ENCODE measurements at places on chromosomes 12 and 14.

DNA sequence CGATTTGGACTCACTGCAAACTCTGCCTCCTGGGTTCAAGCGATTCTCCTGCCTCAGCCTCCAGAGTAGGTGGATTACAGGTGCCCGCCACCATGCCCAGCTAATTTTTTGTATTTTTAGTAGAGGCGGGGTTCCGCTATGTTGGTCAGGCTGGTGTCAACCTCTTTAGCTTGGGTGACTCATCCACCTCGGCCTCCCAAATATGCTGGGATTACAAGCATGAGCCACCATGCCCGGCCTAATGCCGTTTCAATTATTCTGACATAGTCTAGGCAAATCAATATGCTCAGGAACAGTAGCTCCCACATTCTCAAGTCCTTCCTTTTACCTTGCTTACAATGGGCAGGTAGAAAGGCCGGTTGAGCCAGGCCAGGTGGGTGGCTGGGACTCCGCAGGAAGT is 82.0 kb upstream of the EEA1 start:
- no peak for DNase-seq

DNA sequence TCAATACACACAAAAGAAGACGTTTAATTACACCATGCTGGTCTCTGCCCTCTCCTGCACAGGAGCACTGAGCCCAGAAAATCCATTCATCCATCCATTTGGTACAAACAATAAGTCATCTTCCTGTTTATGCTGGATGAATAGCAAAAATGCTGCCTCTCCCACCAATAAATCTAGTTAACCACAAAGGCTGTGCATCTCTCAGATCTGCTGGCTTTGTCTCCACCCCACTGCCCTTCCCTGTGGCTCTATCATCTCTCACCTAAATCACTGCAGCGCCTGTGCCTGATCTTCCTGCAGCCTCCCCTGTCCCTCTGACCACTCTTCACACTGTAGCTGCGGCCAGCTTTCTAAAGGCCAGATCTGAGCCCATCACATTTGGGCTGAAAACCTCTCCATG is 72.9 kb upstream of the DDX11 start:
- no peak for DNase-seq

DNA sequence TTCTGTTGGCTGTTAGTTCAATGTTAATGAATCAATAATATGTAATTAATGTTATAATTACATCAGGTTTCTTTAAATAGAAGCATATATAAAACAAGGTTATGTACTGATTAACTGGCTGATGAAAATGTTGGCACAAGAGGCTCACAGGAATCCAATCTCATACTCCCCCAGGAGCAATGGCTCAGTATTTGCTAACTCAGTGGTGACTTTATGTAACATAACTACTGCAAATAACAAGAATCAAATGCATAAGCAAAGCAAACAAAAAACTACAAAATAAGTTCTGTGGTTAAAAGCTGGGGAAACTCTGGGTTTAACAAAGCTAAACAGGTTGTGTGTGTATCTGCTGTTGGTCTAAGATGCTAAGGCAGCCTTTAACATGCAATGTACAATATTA is 27.7 kb upstream of the BBS10 start:
- DNase-seq: no peak

- DNase-seq: no peak
Measured at GRCh38 chr14:86243158-86243557, 713.2 kb downstream of the FLRT2 start.

GRCh38 chr12:15858353-15858752 is 23.8 kb upstream of the STRAP start:
- DNase-seq: no peak

GRCh38 chr12:113299619-113300237 is 35.2 kb downstream of the SLC8B1 start:
- DNase-seq: no peak

GRCh38 chr12:54504550-54504949 is 7.0 kb downstream of the NCKAP1L start:
- DNase-seq: no peak

GRCh38 chr14:104446611-104447010 is 133.0 kb upstream of the C14orf180 start:
- DNase-seq: no peak

DNA sequence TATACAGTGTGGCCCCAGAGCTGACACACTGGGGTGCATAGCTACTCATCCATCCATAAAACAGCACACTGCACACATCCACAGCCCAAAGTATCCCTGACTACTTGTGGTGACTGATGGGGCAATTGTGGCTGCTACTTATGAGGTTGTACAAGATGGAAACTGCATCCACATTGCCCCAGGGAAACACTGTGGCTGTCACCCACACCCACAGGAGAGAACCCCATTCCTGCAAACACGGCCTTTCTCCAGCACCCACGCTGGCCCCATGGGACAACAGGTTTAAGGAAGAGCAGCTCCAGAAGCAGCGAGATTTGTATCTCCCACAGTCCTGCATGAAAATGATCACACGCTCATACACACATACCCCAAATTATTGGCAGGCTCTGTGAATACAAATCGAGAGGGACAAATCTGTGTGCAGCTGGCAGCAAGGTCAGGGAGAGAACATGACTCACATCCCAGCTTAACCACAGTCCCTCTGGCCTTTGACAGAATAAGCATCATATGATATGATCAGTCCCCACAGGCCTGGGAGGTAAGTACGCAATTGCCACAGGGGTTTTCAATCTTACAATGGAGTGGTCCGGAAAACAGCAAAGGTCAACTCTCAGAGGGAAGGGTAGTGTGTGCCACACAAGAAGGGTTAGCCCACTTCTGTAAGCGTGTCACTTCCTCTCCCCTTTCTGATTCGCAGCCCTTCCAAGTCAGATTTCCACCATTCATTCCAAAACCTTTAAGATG is 61.9 kb downstream of the ESR2 start:
- DNase-seq: peak; percentile 40

- no peak for DNase-seq
Measured at GRCh38 chr12:45914090-45914489, 76.3 kb downstream of the SCAF11 start.

DNA sequence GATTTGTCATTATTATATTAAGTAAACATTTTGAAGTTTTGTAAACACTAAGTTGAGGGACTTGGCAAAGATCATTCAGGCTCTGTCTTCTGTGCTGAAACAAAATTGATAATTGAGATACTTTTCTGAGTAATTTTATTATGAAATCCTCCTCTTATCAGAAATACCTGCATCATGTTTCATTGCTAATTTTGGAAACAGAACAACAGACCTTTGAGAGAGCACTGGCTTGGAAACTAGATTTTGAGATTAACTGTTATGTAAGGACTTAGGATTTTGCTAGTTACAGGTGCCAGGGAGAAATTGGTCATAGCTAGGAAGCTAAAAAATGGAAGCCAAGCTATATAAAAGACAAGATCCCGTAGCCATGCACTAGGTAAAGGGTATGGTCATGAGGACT is 201.7 kb upstream of the DCN start:
- DNase-seq: no peak

DNA sequence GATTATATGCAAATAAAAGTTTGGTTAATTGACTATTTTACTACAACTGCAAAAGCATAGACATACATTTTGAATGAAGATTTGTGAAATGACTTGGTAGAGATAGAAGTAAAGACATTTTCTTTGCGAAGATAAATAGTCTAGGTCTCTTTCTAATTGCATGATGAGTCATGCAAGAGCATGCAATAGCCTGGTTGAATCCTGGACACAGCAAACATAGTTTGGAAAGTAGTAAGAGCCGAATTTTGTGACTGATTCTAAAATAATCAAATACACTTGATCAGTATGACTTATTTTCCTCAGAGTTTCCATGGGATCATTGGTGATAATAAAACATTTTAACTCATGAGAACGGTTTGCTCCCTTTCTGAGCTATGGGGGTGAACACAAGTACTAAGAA is 27.7 kb upstream of the CAND1 start:
- no peak for DNase-seq

DNA sequence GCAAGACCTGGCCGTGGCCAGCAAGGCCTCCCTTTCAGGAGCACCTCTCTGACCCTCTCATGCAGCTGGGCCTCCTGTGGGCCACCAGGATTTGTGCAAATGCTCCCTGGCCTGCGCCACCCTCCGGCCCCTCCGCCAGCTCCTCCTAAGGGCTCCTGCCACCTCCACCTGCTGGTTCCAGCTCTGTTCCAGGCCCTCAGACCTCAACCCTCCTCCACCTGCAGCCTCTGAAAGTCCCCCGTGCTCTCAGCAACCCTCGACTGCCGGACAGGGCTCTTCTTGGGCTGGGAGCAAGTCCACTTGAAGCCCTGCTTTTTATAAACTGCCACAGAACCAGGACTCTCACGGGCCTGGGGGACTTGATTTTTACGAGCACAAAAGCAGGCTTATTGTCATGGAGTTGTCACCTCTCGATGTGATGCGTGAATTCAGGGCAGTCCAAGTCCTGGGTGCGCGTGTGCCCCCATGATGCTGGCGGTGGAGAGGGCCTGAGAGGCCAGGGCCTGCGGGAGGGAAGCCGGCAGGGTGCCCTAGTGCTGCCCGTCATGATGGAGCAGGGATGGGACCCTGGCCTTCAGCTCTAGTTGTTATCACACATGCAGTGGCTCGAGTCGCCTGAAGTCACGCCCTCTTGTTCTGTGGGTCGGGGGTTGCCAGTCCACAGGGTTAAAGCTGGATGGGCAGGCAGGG is 9.1 kb downstream of the TEDC1 start:
- no peak for DNase-seq

DNA sequence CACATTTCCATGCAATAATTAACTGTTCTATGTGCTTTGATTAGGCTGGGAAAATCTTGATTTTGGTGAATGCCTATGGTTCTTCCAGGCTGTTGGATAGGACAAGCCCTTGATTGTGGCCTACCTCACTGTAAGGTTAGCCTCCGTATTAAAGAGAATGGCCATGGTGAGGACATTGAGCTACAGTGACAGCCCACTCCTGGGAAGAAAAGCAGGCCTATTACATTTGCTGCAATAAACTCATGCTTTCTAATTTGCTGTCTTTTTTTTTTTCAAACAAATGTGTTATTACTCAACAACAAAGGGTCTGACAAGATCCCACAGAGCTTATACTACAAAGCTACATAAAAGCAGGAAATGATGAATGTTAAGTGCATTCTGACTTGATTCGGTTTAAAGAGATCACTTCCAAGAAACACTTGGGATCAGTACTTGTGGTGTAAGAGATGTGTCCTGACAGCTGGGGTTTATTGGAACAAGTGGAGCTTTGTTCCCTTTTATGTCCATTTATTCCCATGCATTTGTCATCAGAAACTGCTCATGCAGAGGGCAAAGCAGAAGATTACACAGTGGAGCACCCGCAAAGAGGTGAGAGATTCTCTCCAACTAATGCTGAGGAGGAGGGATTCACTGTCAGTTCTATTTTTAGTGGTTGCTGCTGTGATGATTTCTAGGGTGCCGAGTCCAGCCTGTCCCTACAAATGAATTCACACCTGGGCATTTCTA is 29.1 kb upstream of the KCNK10 start:
- no peak for DNase-seq

- DNase-seq: peak; percentile 28
Measured at GRCh38 chr14:73238424-73238852, 1.1 kb downstream of the PAPLN start.

DNA sequence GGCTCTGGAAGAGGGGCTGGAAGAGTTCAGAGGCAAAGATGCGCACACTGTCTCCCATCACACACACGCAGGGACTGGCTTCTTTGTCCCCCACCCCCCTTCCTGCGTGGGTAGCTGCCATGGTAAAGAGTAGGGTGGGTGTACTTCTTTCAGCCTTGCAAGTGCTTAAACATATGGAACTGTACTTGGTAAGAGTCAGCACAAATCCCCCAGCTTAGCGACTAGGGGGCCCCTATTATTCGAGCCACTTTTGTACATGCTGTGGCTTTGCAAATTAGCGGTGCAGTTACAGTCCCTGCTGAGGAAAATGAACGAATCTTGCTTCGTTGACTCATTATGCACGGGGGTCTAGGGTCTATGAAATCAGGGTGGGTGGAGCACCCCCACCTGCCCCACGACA is 123.8 kb downstream of the AACS start:
- no peak for DNase-seq

DNA sequence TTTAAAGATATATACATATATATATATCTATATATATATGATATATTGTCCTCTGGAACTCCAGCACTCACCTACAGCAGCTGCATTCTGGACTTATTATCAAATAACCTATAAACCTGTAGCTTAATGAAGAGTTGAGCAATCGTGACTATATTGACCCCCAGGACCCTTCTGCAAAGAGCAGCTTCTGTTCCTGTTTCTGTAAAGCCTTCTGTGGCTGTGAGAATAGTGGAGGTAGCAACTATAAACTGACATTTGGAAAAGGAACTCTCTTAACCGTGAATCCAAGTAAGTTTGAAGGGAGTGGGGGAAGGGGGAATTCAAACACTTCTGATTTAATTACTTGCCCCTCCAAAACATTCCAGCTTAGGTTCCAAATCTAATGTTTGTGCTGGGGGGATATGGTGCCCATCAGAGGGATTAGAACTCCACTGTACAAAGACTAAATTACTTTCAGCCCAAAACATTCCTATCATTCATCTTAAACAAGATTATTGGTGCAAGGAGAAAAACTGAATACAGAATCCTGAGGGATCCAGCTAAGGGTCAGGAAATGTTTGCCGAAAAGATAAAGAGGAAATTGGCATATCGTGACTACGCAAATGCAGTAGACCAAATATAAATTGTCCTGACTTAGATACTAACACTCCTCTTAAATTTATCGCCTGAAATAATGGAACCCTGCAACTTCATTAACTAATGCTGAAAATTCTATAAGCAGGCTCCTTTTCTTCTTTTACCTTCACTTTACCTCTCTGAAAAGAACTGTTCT is 106.1 kb downstream of the DAD1 start:
- no peak for DNase-seq

DNA sequence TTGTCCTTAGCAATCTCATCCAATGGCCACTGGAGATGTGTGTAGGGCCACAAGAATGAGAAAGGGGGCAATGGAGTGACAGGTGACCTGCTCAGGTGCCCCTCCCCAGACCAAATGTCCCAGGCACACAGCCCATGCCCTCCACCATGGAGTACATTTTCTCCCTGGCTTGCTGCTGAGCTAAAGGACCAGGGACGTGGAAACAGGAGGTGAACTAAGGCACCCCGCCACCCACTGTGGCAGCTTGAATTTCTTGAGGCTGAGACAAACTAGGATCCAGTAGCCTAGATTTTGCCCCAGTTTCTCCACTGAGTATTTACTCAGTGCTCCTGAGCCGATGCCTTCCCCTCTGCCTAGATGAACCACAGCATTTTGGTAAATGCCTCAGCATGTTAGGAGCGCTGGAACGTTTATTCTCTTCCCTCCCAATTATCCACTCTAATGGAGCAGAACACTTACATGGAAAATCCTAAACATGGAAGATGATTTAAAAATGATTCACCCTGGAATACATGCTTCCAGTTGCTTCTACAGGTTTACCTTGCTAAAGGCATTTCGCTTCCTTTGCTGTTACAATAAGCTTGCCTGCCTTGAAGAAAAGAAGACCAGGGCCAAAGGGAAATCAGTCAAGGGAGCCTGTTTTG is 198.0 kb downstream of the ZFP36L1 start:
- no peak for DNase-seq

- no peak for DNase-seq
Measured at GRCh38 chr12:51062631-51063397, 14.7 kb downstream of the LETMD1 start.

Measured in activated CD4-positive, alpha-beta T cell treated with anti-CD3 and anti-CD28 coated beads for 48 hours (primary cell).